ENCODE measurements at places on chromosomes 2 and 18.

DNA sequence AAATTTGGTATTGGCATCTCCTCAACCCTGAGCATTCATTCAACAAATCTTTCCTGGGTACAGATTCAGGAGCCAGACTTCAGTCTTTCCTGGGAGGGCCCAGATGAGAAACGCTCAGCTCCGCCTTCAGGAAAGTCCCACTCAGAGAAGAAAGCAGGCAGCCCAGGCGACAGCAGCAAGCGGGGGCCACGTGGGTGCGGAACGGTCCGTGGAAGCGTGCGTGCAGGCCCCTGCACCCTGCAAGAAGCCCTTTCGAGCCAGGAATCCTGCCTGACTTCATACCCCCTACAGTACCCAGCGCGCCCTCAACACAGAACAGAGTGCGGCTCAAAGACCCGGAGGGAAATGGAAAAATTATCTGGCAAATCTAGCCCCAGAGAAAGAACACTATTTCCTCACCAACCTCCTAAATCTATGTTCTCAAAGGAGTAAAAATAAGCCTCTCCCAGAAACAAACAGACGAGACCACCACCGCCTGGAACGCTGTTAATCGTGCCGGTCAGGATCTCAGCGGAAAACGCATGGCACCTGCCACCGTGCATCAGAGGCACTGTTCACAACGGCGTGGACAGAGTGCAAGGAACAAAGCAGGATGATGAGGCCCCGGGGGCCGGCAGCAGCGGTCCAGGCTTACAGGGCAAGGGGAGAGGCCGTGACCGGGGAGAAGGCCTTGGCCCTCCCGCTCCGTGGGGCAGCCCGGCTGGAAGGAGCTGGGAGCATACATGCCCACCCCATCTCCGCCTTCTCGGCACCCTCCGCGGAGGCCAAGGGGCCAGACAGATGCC, 318.3 kb downstream of the EIPR1 start:
- DNase-seq: no peak

DNA sequence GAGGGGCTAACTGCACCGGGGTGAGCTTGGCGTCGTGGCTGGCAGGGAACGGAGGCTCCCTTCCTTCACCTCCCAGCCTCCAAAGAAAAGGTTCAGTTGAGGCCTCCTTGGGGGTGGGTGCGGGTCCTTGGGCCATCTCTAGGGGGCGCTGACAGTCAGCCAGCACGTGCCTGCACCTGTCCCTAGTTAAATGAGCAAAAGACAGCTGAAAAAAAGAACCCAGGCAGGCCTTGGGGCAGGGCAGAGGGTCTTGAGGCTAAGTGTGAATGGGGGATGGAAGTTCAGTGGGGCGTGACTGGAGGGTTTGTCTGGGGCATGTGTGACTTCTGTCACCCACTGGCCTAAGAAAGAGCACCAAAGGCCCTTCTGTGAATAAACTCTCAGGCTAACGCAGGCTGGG, 56.4 kb downstream of the ZFP36L2 start:
- DNase-seq: no peak

- no peak for DNase-seq
Measured at GRCh38 chr2:43478412-43479086, 117.3 kb downstream of the THADA start.

GRCh38 chr2:57549642-57550102, 496.9 kb upstream of the VRK2 start:
- DNase-seq: peak; percentile 4

DNA sequence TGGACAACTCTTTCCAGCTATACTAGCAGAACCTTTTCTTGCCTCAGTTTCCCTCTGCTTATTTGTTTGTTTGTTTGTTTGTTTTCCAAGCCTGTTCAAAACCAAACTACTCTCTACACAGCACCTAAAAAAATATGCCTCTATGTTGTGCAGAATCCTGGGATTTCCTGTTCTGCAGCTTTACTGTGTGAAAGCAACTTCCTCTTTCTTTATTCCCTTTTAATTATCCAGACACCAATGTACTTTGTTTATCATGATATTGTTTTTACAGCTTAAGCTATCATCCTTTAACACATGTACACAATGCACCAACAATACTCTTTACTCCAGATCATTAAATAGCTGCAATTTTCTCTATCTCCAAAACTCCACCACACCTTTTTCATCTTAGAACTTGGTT, 259.5 kb downstream of the EPHA4 start:
- no peak for DNase-seq

DNA sequence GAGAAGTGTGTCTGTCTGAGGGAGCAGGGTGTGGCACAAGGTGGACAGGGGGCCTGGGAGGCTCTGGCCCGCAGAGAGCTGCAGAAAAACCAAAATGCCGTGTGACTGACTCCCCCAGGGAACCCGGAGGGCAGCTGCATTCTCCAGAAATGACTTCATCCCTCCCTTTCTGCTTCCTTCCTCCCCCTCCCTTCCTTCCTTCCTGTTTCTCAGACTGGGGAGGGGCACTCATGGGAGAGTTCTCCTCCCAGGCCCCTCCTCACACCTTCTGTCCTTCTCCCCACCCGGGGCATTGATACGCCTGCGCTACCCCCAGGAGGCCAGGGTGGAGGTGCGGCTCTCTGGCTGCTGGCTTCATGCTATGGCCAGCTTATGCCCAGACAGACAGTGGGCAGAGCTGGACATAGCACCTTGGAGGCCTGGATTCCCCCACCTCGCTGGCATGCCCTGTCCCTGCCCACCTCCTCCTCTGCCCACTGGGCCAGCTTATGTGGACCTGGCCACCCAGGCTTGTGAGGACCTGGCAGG, 8.2 kb upstream of the GPR17 start:
- no peak for DNase-seq

GRCh38 chr18:46484971-46485370, 172.0 kb downstream of the LOXHD1 start:
- no peak for DNase-seq

- DNase-seq: no peak
Measured at GRCh38 chr2:33267043-33267442, 209.4 kb upstream of the RASGRP3 start.

DNA sequence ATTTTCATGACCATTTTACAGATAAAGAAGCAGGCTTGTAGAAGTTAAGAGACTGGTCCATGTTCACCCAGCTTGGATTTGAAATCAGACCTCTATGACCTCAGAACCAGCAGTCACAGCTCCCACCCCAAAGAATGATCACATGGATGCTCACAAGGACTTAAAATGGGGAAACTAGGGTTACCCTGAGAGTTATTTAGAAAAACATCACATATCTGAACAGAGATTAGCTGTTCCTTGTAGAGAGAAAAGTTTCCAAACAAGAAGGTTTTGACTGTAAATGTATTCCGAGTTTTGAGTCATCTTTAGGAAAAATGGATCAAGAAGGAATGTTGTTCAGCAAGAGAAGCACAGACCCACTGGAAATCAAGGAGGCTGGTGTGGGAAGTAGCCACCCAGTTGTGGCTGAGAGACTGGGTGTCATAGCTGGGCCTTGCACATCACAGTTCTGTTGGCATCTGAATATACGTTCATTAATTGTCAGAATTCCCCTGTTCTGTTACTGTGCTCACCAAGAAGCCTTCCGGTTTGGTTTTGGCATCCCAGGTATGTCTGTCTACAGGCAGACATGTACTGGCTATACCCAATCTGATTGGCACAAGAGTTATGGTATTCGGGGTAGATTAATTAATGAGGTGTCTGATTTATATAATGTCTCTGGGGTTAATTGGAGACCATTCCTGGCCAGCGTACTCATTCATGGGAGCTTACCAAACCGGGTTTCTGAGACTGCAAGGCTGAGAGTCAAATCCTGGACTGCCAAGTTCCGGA, 371.8 kb upstream of the SLC14A2 start:
- DNase-seq: no peak

- DNase-seq: no peak
Measured at GRCh38 chr18:58858591-58859468, 5.8 kb upstream of the ZNF532 start.

GRCh38 chr2:76469066-76469465, 758.4 kb upstream of the GCFC2 start:
- no peak for DNase-seq

GRCh38 chr2:42706836-42707235, 57.1 kb downstream of the OXER1 start:
- no peak for DNase-seq

- no peak for DNase-seq
Measured at GRCh38 chr2:16336491-16336890, 329.1 kb downstream of the CYRIA start.

- DNase-seq: no peak
Measured at GRCh38 chr18:59712311-59712710, 15.1 kb upstream of the CCBE1 start.

DNA sequence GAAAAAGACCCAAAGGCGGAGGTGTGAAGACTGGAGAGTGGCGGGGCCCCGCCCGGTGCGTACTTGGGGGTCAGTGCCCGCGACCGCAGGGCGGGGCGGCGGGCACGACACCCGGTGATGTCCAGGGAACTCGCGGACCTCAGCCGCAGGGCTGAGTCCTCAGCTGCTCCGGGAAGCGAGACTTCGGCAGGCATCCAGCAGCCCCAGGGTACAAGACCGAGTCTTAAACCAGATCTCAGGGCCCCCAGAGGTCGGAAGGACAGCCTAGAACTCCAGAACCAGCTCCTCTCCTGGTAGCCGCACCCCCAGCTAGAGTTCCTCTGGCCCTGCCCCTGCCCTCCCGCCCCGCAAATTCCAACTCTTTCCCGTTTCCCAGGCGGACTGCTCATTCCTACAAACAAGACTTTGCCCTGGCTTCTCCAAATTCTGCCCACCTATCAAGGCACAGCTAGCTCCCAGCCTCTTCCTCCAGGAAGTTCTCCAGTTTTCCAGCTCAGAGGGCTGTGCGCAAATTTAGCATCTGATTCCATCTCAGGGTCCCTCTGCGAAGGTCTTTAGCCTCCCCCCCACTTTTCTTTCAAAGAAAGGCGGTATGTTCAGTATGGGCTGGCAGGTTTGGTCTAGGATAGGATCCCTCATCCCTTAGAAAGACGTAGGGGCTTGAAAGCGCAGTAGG, 26.0 kb upstream of the NOTO start:
- DNase-seq: no peak

- DNase-seq: no peak
Measured at GRCh38 chr18:62479574-62479973, 43.3 kb upstream of the ZCCHC2 start.

Measured in COR-L47 (cell line).